ENCODE measurements at places on chromosomes 7 and 10. TPM values are rescaled to one million over a fixed set of nuclear protein-coding genes. Genes with fewer than 3 reads are reported as not detected.

Gene CALML5
- not detected for total RNA-seq

Gene DRGX
- total RNA-seq: not detected

Gene NPFFR1
- not detected for total RNA-seq

Gene LIPM
- not detected for total RNA-seq

Gene EIF3B
- total RNA-seq: 202 TPM

Gene LOXL4
- 0.72 TPM for total RNA-seq

Gene UNCX
- total RNA-seq: not detected

Gene REPIN1
- total RNA-seq: 89.8 TPM

Gene UCN3
- total RNA-seq: not detected

Gene ASB10
- total RNA-seq: not detected

Gene TRIM4
- 19.3 TPM for total RNA-seq

GRCh38 chr7:132065989-132066603 lies 509.7 kb upstream of the PODXL start:
- DNase-seq: no peak

GRCh38 chr10:121053151-121053550 lies 202.0 kb downstream of the WDR11 start:
- no peak for DNase-seq

DNA sequence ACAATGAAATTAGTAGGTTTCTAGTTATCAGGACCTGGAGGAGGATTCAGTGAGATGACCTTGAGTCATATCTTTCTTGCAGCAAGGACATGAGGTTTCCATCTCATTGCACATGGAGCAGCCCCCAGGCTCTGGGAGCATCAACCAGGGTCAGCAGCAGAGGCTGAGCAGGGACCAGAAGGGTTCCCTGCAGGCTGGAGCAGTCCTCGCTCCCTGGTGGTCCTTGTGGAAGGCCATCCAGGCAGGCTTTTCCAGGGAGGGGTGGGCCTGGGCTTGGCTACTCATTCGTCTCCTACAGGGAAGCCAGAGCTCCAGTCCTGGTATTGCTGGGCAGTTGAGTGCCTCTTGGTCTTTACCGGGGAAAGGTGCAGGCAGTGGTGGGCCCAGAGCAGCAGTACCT lies 587.5 kb downstream of the GLRX3 start:
- DNase-seq: no peak

DNA sequence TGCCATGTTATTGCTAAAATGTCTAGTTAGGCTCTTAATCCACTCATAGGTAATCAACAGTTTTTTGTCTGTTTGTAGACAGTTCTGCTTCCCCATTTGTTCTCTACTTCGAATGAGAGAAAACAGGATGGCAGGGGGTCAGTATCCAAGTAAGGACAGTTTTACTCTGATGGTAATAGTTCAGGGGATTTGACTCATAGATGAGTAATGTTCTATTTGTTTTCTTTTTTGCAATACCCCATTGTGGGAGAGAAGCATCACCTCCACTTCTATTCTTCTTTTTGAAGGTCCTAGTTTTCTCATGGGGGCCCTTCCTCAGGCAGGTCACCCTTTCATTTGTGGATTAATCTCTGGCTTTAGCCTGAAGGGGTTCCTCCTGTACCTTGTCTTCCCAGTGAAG lies 13.9 kb downstream of the PCLO start:
- peak; percentile 8 for DNase-seq

DNA sequence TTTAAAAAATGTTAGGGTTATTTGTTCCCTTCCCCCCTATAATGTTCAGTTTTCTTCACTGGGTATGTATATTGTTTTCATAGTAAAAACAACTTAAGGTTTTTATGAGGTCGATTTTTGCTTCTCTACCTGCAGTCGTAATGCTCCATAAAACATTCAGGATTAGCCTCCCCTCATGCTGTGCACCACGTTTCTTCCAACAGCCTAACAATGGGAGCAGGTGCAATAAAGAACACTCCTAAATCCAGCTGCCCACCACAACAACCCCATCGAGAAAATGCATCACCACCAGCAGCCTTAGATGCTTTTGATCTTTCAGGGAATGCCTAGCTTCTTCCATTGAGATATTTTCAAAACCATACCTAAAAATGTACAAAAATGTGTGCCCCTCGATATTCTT lies 111.1 kb downstream of the ADAM12 start:
- DNase-seq: no peak

DNA sequence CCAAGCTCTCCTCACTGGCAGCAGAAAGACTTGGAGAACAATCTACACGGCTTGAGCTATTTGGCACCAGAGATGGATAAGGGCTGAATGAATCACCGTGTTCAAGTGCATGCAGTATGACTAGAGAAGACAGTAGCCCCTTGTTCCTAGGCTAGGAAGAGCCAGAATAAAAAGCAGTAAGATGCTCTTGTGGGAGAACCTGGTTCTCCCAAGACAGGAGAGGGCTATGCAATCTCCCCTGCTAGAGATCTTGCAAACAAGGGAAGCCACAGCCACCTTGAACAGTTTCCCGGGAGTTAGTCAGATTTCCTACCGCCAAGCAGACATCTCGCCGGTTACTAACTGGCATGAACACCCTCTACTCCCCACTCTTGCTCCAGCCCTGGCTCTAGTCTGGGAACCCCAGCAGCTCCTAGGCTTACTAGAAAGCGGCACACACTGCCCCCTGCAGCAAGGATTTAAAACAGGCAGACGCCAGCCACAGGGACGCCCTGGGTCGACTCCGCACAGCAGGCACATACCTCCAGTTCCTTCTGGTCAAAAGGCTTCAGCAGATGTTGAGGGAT lies 107.3 kb downstream of the SMURF1 start:
- DNase-seq: peak; percentile 41

DNA sequence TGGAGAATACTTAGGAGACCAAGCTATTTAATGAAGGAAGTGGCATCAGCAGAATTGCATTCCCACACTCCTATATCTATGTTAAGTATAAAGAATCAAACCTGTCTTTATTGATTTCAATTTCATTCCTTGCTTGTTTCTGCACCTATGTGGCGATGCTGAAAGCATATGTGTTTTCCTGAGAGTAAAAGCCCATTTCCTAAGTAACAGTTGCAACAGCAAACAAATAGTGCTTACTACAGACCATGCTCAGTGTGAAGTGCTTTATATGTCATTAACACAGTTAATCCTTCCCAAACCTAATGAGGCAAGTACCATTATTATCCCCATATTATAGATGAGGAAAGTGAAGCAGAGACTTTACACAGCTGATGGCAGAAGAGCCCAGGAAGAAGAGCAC lies 552.1 kb downstream of the PARD3 start:
- DNase-seq: no peak

- DNase-seq: peak; percentile 34
Observed at GRCh38 chr7:131325179-131325840, 2.4 kb upstream of the MKLN1 start.

DNA sequence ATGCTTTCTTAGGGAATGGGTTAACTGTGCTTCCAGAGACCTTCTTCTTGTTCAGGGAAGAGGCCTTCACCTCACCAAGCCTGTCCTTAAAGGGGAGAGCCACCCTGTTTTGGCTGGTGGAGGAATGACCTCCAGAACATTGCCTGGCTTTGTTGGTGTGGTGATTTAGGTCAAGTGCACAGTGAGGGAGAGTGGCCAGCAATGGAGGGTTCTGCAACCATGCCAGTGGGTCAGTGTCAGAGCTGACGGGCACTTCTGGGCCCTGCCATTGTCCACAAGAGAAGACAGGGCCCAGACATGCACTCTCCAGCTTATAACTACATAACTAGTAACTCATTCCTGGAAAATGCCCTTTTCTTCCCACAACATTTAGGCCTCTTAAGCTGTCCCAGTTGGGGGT lies 238.5 kb upstream of the AKR1E2 start:
- DNase-seq: no peak

GRCh38 chr7:73717991-73718405 lies 1.5 kb downstream of the STX1A start:
- DNase-seq: peak; percentile 79

GRCh38 chr7:113321201-113321600 lies 202.8 kb upstream of the SMIM30 start:
- DNase-seq: no peak

DNA sequence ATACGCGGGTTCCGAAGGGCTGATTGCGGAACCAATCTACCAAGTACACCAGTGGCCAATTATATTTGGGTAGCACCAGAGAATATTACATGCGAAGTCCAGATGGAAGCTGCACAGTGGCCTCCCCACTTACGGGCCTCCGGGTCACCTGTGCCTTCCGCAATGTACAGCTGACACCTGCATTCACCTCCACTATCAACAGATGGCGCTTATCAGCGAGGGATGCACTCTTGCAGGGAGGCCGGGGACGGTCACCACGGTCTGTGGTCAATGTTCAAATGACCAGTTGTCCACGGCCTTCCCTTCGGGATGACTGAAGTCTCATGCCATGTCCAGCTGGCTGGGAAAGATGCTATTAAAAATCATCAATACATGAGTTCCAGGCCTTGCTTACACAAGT lies 47.6 kb downstream of the SLIT1 start:
- DNase-seq: no peak

DNA sequence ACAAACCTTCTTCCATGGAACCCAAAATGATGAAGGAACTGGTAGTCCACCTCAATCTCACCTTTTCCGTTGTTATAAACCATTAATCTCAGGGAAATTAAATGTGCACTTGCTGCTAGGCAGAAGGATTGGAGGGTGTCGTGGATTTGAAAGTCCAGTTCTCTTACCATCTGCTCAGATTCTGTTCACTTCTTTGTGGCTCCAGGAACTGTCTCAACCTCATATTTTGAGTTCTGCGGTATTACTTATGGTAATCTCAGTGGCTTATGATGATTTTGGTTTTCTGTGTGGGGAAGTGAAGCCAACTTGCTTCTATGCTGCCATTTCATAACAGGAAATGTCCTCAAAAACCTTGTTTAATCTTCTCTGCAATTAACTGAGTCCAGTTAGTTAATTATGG lies 136.4 kb downstream of the CDC14C start:
- DNase-seq: no peak

- no peak for DNase-seq
Observed at GRCh38 chr10:73168465-73168803, 515 bp downstream of the FAM149B1 start.

DNA sequence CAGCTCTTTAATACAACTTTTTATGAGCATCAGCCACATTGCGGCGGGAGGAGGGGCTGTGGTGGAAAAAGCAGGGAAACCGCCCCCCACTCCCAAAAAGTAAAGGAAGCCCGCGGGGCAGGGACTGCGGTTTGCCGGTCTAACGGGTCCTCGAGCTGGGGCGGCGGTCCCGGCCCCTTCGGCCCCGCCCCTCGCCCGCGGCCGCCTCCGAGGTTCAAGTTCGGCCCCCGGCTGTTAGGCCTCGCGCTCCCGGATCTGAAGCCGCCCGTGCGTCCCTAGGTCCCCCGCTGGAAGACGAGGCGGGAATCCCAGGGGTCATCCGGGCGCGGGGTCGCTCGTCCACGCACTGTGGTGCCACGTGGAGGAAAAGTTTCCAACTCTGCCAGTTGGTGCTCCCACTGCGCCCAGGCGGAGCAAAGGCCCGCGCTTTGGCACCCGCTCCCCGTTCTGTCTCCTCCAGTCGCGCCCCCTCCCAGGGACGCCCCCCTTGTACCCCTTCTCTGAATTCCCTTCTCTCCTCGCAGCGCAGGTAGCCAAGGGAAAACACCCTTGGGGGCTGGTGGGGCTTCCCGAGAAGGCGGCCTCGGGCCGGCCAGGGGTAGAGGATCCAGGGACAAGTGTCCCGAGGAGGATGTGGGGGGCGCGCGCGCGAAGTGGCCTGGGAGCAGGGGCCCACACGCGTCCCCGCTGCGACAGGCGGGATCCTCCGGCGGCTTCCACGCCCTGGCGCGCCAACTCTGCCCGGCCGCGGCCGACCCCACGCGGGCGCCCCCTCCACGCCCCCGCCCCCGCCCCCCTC lies 798 bp upstream of the AUTS2 start:
- peak; percentile 52 for DNase-seq

GRCh38 chr7:35256256-35257175 lies 2.6 kb upstream of the TBX20 start:
- no peak for DNase-seq

DNA sequence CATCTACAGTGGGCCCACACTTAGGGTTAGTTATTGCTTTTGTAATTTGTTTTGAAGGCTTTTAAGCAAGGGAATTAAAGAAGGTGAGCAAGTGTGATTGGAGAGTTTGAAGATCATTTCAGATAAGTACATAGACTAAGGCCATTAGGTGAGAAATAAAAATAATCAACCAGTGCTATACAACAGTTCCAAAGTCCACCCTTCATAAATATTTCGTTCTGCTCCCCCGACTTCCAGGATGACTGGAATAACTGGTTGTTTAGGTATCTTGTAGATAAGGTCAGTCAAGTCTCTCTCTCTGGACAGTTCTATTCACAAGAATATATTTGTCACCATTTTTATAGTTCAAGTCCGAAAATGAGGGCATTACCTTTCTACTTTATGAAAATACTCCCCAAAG lies 98.0 kb upstream of the MBL2 start:
- DNase-seq: peak; percentile 51

- DNase-seq: no peak
Observed at GRCh38 chr7:1856161-1856887, 186.2 kb downstream of the ELFN1 start.

GRCh38 chr10:15795036-15795792 lies 65.1 kb downstream of the MINDY3 start:
- no peak for DNase-seq

DNA sequence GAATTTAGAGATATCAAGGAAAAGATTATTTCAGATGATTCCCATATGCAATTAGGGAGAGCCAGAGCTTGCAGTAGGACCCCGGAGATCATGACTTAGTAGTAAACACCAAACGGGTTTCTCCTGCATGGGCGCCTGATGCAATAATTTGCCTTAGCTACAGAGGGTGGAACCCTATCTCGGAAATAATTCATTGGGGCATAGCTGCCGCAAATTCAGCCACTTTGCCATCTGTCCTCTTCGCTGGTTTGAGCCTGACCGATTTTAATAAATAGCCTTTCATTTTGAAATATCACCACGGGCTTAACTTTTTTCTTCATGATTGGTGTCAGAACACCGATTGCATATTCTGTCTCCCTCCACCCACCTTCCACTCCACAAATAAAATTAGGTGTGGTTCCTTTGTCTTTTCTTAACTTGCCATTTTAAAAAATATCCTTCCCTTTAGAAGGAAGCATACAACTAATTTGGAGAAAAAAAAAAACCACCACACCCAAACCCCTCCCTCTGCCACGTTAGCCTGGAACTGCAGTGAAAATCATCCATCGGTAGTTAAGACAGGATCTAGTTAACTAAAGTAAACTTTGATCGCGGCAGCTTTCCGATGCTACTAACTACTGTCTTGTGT lies 1.4 kb downstream of the GARS1 start:
- peak; percentile 51 for DNase-seq

GRCh38 chr10:114370199-114370598 lies 34.1 kb downstream of the AFAP1L2 start:
- no peak for DNase-seq

DNA sequence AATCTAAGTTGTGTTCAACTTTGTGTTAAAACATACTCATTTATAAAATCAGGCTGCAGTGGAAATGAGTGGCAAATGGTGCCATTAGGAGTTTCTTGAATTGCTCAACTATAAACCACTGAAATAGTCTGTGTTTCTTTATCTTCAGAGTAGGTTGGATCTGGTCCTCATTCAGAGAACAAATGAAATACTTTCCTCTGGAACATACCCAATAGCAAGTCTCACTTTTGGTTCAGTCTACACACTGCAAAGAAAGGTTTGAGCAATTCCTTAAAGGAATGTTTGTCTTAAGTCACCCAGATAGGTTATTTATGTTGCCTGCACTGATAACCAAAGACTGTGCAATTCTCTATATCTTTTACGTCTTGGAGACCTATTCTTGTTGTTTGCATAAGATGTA lies 62.5 kb downstream of the ABCB4 start:
- no peak for DNase-seq
